Effector memory CD4-positive, alpha-beta T cell (primary cell): ENCODE measurements at places on chromosomes 4 and X.

GRCh38 chr4:11475871-11476270 lies 47.2 kb upstream of the HS3ST1 start:
- no peak for DNase-seq

GRCh38 chrX:30992381-30992904 lies 79.4 kb downstream of the FTHL17 start:
- DNase-seq: no peak

DNA sequence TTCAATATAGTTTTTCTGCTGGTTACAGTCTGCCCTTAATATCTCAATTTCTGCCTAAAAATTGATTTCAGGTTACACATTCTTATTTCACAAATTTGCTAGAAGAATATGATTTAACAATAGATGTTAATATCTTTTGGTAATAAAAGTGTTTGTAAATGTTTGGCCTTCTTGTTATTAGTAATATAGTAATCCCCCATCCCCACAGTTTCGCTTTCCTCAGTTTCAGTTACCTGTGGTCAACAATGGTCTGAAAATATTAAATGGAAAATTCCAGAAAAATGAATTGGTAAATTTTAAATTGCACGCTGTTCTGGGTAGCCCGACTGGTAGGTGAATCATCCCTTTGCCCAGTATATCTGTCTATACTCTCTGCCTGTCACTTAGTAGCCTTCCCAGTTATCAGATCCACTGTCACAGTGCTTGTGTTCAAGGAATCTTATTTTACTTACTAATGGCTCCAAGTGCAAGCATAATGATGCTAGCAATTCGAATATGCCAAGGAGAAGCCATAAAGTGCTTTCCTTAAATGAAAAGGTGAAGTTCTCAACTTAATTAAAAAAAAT lies 3.5 kb upstream of the BMP2K start:
- DNase-seq: no peak

DNA sequence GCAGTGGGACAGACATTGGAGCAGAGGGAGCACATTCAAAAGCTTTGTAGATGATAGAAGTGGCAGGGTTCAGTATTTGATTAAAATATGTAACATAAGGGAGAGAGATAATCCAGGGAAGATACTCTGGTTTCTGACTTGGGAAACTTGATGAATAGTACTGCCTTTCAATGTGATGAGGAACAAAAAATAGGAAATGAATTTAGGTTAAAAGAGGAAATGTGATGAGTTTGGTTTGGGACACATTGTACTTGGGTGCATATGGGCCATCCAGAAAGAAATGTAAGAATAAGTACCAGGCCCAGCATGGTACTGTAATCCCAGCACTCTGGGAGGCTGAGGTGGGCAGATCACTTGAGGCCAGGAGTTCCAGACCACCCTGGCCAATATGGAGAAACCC lies 20.9 kb upstream of the NDNF start:
- DNase-seq: no peak

- DNase-seq: no peak
Measured at GRCh38 chrX:22032084-22032483, at the start of gene PHEX. Gene PHEX, plus strand, starts transcription at chrX:22032325. Its CDS starts 681 bp downstream, at chrX:22033006.
